ENCODE measurements at places on chromosomes 2 and 18. TPM values are rescaled to one million over a fixed set of nuclear protein-coding genes. Genes with fewer than 3 reads are reported as not detected.

DNA sequence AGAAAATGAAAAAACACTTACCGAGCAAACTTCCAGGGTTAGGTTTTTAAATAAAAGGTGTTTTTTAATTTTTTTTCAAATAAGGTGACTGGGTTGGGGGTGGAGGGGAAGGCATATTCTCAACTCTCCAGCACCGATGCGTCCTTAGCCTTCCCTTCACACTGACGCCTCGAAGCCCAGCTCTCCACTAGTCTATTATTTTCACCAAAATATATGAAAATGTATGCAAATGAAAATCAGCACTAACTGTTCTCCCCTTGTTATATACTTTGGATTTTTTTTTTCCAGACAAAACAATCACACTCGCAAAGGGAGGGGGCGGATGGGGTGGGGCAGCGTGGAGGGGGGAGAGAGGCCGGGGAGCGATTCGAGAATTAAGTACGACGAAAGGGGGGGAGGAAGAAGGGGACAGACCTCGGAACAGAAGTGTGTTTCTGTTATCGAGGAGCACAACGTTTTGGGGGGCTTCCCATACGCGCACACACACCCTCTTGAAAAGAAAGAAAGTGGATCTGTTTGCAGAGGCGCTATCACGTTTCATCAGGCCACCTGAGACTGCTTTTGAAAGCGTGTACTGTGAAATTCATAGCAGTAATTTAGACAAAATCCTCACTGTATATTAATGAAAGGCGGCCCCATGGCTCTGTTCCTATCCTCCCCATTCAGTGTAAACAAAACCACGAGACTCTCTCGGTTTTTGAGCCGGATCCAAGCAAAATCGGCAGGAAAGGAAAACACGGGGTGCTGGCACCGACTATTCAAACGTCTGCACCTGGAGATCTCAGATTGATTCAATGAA, 2.4 kb upstream of the POU3F3 start:
- H3K36me3 ChIP-seq, result no peaks in the 10 kb centered on the region
- peak overlapping the region; percentile 62 for H3K4me3 ChIP-seq
- H3K27me3 ChIP-seq, result peaks cover 92% of the 10 kb centered on the region

- H3K36me3 ChIP-seq, result no peaks in the 10 kb centered on the region
- H3K4me3 ChIP-seq, result no peak overlapping the region
- peak; percentile 17 for DNase-seq
These were observed 70.2 kb upstream of the MEIS1 start for GRCh38 chr2:66364495-66365333.

GRCh38 chr2:168804214-168804613, 1.8 kb downstream of the NOSTRIN start:
- no peaks in the 10 kb centered on the region for H3K36me3 ChIP-seq
- H3K27ac ChIP-seq, result peak overlapping the region; percentile 87
- no peaks in the 10 kb centered on the region for H3K27me3 ChIP-seq
- DNase-seq, result no peak

EGR4 gene
- not detected for total RNA-seq

- no peak overlapping the region for H3K4me3 ChIP-seq
- no peak for DNase-seq
- no peaks in the 10 kb centered on the region for H3K27me3 ChIP-seq
- no peaks in the 10 kb centered on the region for H3K4me1 ChIP-seq
These were observed 74.4 kb upstream of the MAP4K4 start for GRCh38 chr2:101623031-101623521.

Data from left ventricle myocardium inferior (tissue), 1 donor.